ENCODE measurements at places on chromosomes 7 and 10. TPM values are rescaled to one million over a fixed set of nuclear protein-coding genes. Genes with fewer than 3 reads are reported as not detected.

OR2A1 gene
- total RNA-seq, result not detected

ARHGEF5 gene
- not detected for total RNA-seq

DNA sequence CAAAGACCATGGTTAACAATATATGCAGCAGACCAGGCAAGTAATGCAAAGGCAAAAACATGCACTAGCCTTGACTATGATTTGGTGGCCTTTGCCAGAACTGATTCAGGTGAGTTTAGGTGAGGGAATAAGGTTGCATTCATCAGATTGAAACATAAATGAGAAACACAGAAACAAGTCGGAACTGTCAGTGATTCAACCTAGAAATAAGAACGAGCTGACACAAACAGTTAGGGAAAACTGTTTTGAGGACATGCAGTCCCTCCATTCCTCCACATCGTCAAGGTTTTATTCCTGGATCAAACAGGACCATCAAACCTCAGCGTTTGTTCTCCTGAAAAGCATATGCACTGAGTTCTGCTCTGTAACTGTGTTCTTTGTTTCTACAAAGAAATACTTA is 1.8 kb downstream of the ZNF248 start:
- no peak for DNase-seq

- peak; percentile 69 for DNase-seq
Observed at GRCh38 chr7:40232242-40232893, 97.6 kb downstream of the SUGCT start.

GRCh38 chr10:119191881-119192280 is 13.3 kb upstream of the PRDX3 start:
- DNase-seq, result no peak

DNA sequence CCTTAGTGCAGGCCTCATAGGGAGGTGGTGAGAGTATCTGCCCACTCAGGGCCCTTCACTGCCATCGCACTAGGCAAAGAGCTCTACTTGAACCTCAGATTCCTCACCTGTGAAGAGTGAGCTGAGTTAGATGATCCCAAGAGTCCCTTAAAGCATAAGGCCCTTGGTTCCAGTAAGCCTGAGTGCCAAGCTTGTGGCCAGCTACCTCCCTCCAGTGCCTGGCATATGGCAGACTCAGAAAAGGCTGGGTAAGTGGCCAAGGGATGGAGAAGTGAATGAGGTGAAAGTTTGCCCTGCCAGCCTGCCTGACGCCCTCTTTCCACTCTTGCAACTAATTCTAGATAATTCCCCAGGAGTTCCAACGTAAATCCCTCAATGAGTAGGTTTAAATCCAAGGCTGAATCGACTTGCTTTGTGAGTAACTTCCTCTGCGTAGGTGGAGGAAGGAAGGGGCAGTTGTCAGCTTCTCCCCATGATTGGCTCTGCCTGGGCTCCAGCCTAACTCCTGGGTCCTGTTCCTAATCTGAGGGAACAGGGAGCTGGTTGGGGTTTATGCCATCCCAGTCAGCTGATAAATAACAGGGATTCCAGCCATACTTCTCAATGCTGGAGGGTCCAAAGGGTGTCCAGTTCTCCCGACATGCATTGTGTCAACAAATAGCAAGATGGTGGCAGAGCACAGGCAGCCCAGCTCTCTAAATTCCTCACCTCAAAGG is 14.2 kb downstream of the DUSP5 start:
- no peak for DNase-seq

DNA sequence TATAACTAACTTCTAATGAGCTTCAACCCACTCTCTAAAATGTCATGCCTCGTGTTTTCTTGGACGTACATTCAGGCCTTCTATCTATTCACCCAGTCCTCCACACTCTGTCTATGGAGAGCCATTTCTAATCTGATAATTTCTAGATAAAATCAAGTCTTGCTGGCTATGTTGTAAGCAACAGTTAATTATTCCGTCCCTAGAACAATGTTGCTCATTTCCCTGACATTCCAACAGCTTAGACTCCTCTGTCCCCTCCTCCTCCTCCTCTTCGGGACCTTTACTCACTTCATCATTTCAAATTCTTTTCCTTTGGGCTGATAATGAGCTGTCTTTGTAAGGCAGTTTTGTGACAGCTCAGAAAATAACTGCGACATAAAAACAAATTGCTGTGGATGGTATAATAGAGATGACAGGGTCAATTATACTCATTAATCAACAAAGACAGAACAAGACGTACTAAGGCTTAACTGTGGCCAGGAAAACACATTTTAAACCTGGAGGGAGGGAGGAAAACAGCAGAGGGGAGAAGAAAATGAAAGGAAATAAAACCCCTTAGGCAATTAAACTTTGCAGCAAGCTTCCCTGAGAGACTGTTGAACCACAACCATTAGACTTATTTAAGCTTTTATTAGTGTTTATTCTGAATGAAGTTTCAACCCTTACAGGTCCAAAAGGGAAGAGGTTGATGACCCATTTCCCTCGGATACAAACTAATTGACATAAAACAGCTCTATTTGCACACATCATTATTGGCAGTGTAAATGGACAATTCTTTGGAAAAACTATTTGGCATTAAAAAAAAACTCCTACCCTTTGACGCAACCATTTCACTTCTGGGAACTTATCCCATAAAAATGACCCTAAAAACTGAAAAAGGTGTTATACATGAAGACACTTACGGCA is 179.1 kb downstream of the SFMBT2 start:
- DNase-seq, result no peak

- no peak for DNase-seq
Observed at GRCh38 chr7:18724318-18724717, 228.8 kb downstream of the HDAC9 start.

- no peak for DNase-seq
Observed at GRCh38 chr7:127873151-127873550, 158.1 kb downstream of the LRRC4 start.

- no peak for DNase-seq
Observed at GRCh38 chr7:117114272-117114671, 161.0 kb downstream of the ST7 start.

- DNase-seq, result no peak
Observed at GRCh38 chr7:50970092-50970491, 187.4 kb upstream of the GRB10 start.

Data from HFFc6 (cell line).